Activated CD8-positive, alpha-beta memory T cell treated with anti-CD3 and anti-CD28 coated beads, Interleukin-2, amount 10 ng/mL, durations not matched to agents 7 days and 5 days (primary cell): ENCODE measurements at places on chromosomes 13 and 19.

DNA sequence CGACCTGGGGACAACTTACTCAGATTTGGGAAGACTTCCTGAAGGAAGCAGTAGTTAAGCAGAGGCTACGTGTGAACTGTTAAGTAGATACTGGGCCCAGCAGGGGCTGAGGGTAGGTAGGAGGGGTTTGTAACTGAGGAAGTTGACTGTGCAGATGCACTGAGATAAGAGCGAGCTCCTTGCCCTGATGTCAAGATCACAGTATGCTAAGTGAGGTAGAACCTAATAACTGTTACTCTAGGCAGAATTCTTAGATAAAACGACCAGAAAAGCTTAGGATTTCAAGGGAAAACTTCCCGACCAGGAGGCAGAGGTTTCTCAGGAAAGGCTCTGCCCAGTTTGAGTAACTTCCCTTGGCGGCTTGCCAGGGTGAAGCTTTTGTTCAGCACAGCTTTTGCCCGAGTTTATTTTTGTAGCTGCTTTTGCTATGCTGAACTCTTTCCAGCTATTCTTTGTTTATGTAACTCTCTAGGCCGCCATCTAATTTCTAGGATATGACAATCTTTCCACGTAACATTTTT, 632.1 kb downstream of the DIAPH3 start:
- no peak overlapping the region for H3K27ac ChIP-seq
- DNase-seq: no peak
- H3K4me1 ChIP-seq: peaks cover 3% of the 10 kb centered on the region
- H3K36me3 ChIP-seq: no peaks in the 10 kb centered on the region

- H3K27ac ChIP-seq: no peak overlapping the region
- peak overlapping the region; percentile 72 for H3K4me3 ChIP-seq
- peaks cover 26% of the 10 kb centered on the region for H3K4me1 ChIP-seq
- peaks cover 19% of the 10 kb centered on the region for H3K27me3 ChIP-seq
Observed at GRCh38 chr19:3358689-3359014, 7.7 kb upstream of the NFIC start.

DNA sequence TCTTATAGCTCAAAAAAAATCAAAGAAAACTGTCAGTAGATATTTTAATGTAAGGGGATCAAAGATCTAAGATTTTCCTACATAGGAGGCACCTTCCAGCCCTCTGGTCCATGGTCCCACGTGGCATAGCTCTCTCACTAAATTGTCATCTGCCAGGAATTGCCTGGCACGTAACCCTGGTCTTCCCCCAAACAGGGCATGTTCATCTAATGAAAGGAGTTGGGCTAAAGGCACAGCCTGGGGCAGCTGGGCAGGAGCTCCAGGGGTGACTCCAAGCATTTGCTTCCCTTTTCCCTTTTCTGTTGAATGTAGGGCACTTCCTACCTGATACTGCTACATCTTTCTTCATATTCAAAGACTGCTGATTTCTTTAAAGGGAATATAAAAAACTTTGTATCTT, 148.7 kb downstream of the COL4A1 start:
- H3K27ac ChIP-seq: no peak overlapping the region
- peaks cover 2% of the 10 kb centered on the region for H3K27me3 ChIP-seq
- no peak overlapping the region for H3K4me3 ChIP-seq
- no peak for DNase-seq

- no peak for DNase-seq
- no peak overlapping the region for H3K4me3 ChIP-seq
- no peaks in the 10 kb centered on the region for H3K36me3 ChIP-seq
- peaks cover 7% of the 10 kb centered on the region for H3K4me1 ChIP-seq
- peaks cover 7% of the 10 kb centered on the region for H3K27me3 ChIP-seq
- no peak overlapping the region for H3K27ac ChIP-seq
Observed at GRCh38 chr13:27523346-27524073, 73.1 kb upstream of the MTIF3 start.

DNA sequence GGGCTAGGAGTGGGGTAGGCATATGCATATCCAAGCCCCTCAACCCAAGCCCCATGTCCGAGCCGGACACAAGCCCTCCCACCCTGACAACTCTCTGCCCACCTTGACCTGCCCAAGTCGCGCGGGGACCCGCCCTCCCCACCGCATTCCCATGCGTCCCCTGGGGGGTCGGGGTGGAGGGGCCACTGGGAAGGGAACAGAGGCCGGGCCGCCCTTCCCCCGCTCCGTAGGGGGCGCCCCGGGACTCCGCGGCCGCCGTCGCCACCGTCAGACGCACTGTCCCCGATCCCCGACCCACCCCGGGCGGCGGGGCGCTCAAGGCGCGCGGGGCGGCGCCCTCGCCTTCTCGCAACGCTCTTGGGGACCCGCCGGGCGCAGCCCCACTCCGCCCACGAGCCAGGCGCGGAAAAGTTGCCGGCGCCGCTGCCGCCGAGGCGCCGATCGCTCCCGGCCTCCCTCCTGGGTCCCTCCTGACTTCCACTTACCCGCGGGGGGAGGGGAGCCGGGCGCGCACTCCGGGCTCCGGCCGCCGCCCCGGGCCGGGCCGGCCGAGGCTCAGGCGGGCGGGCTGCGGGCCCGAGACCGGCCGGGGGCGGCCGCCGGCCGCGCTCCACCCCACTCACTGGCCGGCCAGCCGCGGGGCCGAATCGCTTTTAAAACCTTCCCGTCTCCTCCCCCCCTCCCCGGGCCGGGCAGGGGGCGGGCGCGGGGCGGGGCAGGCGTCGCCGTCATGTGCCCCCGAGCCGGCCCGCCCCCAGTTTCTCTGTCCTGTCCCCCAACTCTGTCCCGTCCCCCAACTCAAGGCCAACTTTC, 34.4 kb upstream of the NANOS3 start:
- H3K27me3 ChIP-seq: no peaks in the 10 kb centered on the region
- H3K27ac ChIP-seq: peak overlapping the region; percentile 95
- peaks cover 30% of the 10 kb centered on the region for H3K36me3 ChIP-seq
- H3K4me3 ChIP-seq: peak overlapping the region; percentile 90

DNA sequence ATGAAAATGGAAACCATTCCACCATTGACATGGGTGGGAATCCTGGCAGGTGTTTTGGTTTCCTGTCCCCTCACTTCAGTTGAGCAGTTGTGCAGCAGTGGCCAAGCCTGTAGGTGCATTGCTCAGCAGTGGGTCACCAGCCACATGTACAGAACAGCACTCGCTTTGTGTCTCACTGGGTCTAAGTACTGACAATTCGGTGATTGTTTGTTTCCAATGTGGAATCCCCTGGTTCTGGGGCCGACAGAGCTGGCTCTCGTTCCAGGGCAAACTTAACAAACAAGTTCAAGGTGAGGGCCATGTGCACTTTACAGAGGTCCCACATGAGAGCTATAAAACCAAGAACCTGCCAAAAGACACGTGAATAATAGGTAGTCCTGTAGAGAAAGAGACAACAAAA, 54.1 kb upstream of the SPATA13 start:
- H3K36me3 ChIP-seq: no peaks in the 10 kb centered on the region
- no peaks in the 10 kb centered on the region for H3K4me1 ChIP-seq
- H3K27me3 ChIP-seq: peaks cover 32% of the 10 kb centered on the region
- H3K4me3 ChIP-seq: no peak overlapping the region

GRCh38 chr13:58566176-58566575, 934.6 kb downstream of the PCDH17 start:
- no peak overlapping the region for H3K4me3 ChIP-seq
- no peaks in the 10 kb centered on the region for H3K27me3 ChIP-seq
- DNase-seq: no peak
- H3K36me3 ChIP-seq: no peaks in the 10 kb centered on the region
- H3K4me1 ChIP-seq: no peaks in the 10 kb centered on the region
- no peak overlapping the region for H3K27ac ChIP-seq

- no peak for DNase-seq
- no peak overlapping the region for H3K4me3 ChIP-seq
- H3K27ac ChIP-seq: no peak overlapping the region
- no peaks in the 10 kb centered on the region for H3K27me3 ChIP-seq
- no peaks in the 10 kb centered on the region for H3K4me1 ChIP-seq
Observed at GRCh38 chr13:31248965-31249539, 49.3 kb downstream of the B3GLCT start.

GRCh38 chr19:4197625-4198466, 15.4 kb downstream of the ANKRD24 start:
- no peak overlapping the region for H3K4me3 ChIP-seq
- H3K36me3 ChIP-seq: peaks cover 9% of the 10 kb centered on the region
